Stimulated activated CD4-positive, alpha-beta T cell treated with anti-CD3 and anti-CD28 coated beads, Interleukin-12 subunit alpha, Interleukin-12 subunit beta, amount 100 ng/mL, for 48 hours (primary cell): ENCODE measurements at places on chromosomes 13 and 19.
A peak's percentile ranks its signal among the peaks of the same experiment; 100 is the strongest.

GRCh38 chr13:101915331-101915730 lies 462.9 kb downstream of the ITGBL1 start:
- no peak for DNase-seq

DNA sequence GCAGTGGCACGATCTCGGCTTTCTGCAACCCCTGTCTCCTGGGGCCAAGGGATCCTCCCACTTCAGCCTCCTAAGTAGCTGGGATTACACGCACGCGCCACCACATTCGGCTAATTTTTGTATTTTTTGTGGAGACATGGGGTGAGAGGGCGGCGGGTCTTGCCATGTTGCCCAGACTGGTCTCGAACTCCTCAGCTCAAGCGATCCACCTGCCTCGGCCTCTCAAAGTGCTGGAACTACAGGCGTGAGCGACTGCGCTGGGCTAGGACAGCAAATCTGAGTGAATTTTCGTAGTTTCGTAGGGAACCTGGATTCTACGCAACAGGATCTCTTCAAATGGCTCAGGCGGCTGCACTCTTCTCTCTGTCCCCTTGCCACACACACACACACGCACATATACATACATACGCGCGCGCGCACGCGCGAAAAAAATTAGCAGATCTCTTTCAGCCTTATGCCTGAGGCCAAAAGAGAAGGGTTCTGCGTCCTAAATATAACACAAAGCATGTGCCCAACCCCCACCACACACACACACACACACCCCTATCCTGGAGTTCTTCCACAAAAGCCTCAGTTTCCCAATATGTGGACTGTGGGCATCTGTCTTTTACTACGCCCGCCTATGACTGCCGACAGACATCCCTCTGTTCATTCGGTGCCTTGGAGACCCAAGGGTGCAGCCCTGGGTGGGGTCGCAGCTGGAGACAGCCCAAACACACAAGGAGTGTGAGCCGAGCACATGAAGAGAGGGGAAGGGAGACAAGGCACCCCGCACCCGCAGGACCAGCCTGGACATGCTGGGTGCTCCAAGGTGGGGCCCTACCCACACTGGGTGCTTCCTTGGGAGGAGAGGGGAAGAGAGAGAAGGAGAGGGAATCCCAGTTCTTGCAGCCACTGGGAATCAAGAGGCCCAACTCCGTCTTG lies 616 bp downstream of the PINLYP start:
- DNase-seq = no peak

- DNase-seq = no peak
These were observed 48.3 kb downstream of the CD320 start for GRCh38 chr19:8259922-8260247.

DNA sequence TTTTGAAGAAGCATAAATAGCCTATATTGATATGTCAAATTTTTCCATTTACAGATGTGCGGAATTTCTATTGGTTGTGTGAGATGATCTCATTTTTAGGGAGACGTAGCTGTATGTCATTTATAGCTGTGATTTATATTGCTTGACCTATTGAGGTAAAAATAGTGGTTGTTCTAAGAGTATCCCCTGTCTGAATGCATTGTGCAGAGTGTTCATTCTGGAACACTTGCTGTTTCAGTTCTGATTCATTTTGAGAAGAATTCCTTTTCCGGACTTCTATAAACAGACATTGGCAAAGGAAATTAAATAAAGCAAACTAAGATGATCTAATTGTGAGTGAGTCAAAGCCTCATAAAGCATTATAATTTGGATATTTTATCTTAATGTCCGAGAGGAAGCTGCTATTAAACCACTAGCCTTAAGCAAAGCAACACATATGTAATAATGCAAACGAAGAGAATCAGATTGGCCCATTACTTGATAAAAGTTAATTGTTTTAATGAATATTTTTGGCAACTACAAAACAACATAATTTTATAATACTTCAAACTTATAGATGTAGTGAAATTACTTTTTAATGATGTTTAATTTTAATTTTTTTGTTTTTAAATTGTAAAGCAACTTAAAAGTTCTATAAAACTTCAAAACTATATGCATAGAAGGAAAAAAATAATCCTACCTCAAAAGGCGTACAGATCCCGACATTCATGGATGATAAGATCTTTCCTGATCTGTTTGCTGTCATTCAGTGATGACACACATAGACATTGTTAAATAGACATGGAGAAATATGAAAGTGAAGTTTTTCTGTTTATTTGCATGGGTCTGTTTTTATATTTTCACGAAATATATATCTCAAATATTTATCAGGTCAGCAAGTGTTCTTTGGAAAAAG lies 942.6 kb upstream of the SLC10A2 start:
- DNase-seq = no peak

DNA sequence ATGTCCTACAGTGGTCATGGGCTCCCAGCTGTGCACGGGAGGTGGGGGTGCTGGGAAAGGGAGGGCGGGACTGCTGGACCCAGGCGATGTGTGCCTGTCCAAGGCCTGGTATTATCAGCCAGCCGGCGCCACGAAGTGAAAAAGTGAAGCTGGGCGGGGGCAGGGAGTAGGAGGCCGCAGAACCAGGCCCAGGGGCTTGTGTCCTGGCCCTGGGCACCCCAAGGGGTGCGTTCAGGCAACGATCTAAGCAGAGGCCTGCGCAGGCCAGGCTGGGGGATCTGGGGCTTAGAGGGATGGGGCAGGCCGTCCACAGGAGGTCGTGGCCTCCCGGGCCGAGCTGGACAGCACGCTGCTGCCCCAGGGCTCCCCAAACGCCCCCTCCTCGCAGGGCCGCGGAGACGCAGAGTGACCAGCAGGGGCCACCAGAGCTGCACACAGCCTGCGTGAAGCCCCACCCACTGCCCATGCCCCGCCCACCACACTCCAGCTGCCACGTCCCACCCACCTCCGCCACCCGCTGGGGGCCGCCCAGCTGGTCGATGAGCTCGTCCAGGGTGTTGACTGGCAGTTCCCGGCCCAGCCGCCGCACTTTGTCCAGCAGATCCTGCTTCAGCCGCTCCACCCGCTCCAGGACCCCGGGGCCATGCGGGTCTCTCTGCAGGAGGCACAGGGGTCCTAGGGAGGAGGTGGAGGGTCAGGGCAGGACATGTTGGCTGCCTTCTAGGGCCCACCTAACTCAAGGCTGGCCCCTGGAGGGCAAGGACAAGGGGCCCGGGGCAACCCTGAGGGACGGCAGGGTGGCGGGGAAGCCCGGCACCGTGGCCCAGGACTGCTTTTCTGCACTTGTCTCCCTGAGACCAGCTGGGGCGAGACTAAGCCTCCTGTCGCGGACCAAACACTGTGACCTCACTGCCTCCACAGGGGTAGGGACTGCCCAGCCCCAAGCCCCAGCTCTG lies 9.5 kb downstream of the GPX4 start:
- DNase-seq = peak; percentile 69

DNA sequence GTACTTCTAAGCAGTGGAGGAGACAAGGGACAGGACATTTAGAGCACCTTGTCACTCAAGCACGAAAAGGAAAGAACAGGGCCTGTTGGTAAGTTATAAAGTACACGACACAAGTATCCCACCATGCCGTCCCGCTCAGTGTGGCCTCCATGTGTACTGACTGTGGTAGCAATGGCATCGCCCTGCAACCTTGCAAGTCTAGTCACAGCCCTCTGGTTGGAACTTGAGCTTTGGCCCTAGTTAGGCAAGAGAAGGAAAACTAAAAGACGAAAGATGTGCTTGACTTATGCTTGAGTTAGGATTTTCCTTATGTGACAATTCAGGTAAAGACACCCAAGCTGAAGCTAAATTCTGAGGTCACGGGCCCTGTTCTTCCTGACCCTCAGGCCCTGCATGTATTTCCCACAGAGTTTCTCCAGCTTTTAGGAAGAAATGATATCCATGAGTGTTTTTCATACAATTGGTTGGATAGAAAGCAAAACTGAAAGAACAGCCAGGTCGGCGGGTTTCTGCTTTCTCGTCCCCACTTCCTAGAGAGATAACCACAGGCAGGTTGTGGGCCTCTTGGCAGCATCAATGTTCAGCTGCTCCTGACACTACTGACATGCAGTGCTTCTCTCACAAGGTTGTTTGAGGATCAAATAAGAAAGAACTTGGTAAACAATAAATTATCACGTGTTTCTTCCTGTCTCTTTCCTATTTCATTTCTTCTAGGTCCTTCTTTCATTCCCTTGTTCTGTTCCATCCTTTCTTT lies 216.2 kb downstream of the IRS2 start:
- peak; percentile 18 for DNase-seq

GRCh38 chr13:66399873-66400272 lies 830.3 kb downstream of the PCDH9 start:
- DNase-seq = no peak

- no peak for DNase-seq
These were observed 33.4 kb downstream of the COG6 start for GRCh38 chr13:39688699-39689405.

DNA sequence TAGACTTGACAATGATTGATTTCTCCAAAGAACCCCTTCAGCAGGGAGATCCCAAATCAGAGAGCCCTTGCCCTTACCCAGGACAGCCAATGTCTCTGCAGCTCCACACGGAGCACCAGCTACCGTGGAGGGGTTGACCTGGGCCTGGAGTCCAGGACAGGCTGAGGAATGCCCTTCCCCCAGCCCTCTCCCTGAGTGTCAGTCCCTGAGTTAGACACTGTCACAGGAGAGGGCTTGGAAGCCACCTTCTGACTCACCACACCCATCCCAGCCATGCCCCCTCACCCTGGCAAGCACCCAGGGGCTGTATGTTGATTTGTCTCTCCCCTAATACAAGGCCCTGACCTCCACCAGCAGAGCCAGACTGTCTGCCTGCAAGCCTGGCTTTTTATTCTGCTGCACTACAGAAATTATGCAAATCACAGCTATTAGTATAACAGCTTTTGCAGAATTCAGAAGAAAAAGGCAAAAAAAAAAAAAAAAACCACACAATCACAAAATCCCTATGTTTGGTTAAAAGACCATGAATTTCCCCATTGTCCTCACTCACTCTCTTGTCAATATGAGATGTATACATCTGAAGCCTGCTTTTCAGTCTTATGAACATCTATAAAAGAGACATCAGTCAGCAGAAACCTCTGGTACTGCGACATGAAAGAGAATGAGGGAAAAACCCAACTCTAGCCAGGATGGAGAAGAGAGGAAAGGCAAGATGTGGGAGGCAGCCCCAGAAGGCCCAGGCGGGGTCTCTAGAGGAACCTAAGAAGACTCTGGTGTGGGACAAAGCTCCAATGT lies 240.7 kb downstream of the UQCRFS1 start:
- no peak for DNase-seq

DNA sequence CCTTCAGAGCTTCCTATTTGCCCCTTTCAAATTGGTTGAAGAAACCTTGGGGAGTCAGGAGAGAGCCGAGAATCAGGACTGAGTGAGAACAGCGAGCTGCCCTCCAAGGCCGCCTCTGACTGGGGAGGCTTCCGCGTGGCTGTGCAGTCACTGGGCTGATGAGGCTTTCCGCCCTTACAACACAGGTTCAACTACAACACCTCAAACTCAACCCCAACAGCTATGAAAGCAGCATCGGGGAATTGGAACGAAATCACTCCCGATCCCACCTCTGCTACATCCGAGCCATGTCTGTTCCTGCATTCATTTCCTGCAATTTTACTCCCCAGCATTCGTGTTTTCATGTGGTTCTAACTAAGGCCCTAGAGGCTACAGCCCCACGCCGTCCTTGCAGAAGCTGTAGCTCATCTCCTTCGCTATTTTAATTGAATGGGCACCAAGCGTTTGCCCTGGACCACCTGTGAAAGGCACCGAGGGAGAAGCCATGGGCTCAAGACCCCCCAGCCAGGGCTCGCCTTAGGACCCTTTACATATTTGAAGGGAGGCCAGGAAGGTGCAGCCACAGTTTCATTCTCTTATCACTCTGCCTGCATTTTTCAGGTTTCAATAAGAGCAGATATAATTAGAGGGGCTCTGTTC lies 12.3 kb upstream of the RASA3 start:
- no peak for DNase-seq

- DNase-seq = no peak
These were observed 109.7 kb downstream of the NUFIP1 start for GRCh38 chr13:44879452-44880058.

DNA sequence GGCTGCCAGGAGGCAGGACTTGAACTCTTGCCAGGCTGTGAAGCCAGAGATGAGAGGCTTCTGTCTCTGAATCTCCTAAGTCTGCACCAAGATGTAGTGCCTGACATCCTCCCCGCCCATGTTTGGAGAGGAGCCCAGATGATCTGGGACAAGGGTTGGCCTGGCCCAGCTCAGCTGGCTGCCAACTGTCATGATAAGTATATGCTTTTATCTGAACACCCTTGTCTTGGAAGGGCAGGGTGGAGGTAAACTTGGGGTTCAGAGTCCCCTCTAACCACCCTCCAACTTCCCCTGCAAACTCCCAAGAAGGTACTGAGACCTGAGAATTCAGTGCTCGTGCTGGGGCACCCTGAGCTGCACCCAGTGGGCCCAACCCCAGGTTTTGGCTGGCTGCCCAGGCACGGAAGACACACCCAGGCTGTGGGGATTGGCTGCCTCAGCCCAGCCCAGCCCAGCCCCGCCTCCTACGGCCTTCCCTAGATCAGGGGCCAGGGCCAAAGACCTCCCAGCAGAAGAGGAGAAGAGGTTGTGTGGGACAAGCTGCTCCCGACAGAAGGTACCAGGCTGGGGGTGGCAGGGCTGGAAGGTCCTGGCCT lies at the start of gene CYP4F12:
Gene CYP4F12, plus strand, starts transcription at position 508 of the 596 bp plus-strand sequence. CDS start 443 bp downstream, outside the sequence.
- no peak for DNase-seq

GRCh38 chr19:5436106-5436947 lies 18.9 kb upstream of the ZNRF4 start:
- no peak for DNase-seq

GRCh38 chr19:46860846-46861690 lies at the start of gene ARHGAP35:
ARHGAP35 (plus strand) TSS chr19:46860997; CDS start chr19:46918676, 57,679 bp downstream.
- no peak for DNase-seq

- DNase-seq = no peak
These were observed 2792.1 kb downstream of the PCDH9 start for GRCh38 chr13:64438084-64438483.

GRCh38 chr13:23671897-23672296 lies 101.7 kb downstream of the TNFRSF19 start:
- no peak for DNase-seq

GRCh38 chr19:31220540-31220939 lies 128.7 kb downstream of the TSHZ3 start:
- peak; percentile 29 for DNase-seq

DNA sequence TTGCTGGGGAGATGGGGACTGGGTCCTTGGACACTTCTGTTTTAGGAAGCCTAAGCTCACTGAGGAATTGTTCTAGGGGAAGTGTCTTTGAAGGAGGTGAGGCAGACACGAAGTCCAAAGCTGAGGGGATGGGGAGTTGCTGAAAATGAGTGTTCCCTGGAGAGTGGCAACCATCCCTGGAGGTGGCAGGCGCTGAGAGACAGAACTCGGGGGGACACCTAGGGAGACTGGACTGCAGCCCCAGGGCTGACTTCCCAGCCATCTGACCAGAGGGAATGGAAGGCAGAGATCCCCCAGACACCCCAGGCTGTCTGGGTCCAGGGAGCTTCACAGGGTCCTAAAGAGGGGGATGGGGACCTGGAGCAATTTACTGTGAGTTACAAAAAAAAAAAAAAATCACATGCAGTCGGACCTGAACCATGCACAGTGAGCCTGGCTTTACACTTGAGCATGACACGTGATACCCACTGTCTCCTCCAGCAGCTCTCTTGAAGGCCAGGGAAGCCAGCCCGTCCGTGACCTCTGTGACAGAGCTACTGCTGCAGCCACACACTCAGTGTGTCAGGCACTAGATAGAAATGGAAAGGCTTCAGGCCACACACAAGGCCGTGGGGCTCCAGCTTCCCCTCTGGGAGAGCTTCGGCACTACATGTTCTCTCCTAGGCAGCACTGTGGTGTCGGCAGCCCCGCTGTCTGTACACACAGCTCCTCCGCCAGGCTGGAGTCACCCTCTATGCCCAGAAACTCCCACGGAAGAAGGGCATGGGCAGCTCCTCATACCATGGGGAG lies 77.1 kb upstream of the KCTD15 start:
- DNase-seq = no peak

- DNase-seq = no peak
These were observed 41.5 kb upstream of the PDX1 start for GRCh38 chr13:27878274-27878673.
